ENCODE measurements at places on chromosomes 2 and 18. TPM values are rescaled to one million over a fixed set of nuclear protein-coding genes. Genes with fewer than 3 reads are reported as not detected.

Gene TEX44
- not detected for total RNA-seq

Gene MPP4
- total RNA-seq = 0.26 TPM

Gene DCDC2C
- not detected for total RNA-seq

Gene CIB4
- total RNA-seq = not detected

Gene DES
- total RNA-seq = 69.3 TPM

Gene PROKR1
- not detected for total RNA-seq

Gene OR6B2
- total RNA-seq = not detected

Gene GPR39
- 1.3 TPM for total RNA-seq

- H3K27ac ChIP-seq = no peak overlapping the region
- H3K4me1 ChIP-seq = no peaks in the 10 kb centered on the region
- peak; percentile 92 for DNase-seq
- H3K4me3 ChIP-seq = no peak overlapping the region
- no peaks in the 10 kb centered on the region for H3K36me3 ChIP-seq
These were observed 397.8 kb downstream of the METTL4 start for GRCh38 chr18:2173486-2173885.

GRCh38 chr18:52334896-52335295 lies 5.1 kb upstream of the DCC start:
- DNase-seq = peak; percentile 72
- peaks cover 4% of the 10 kb centered on the region for H3K4me1 ChIP-seq
- H3K4me3 ChIP-seq = no peak overlapping the region
- no peaks in the 10 kb centered on the region for H3K36me3 ChIP-seq
- peak overlapping the region; percentile 12 for H3K27ac ChIP-seq

DNA sequence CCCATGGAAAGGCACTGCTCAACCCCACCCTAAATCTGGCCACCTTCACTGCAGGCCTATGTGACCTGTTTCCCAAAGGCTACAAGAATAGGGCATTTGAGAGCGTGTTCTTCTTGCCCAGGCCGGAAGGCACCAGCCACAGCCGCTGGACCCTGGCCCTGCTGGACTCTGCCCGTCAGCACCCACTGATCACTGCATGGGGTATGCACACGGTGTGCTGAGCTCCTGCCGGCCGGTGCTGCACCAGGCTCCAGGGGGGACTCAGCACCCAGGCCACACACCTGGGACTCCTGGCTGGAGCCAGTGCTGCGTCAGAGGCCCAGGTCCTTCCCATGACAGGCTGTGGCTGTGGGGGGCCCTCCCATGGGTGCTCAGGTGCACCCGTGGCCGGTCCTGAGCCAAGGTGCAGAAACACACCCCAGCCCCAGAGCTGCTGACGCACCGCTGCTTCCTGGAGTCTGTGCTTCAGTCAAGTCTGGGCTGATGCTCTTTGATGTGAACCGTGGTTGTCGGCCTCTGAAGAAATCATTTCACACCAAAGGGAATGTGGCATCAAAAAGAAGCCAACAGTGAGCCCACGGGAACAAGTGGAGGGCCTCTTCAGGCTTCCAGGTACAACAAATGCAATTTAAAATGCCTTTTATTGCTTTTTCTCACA lies 6.5 kb downstream of the KCNG2 start:
- H3K4me3 ChIP-seq = no peak overlapping the region
- peaks cover 8% of the 10 kb centered on the region for H3K27me3 ChIP-seq
- DNase-seq = no peak
- no peaks in the 10 kb centered on the region for H3K36me3 ChIP-seq

- H3K27me3 ChIP-seq = no peaks in the 10 kb centered on the region
- DNase-seq = no peak
- no peak overlapping the region for H3K27ac ChIP-seq
- no peaks in the 10 kb centered on the region for H3K36me3 ChIP-seq
- H3K4me3 ChIP-seq = no peak overlapping the region
These were observed 942.4 kb upstream of the GYPC start for GRCh38 chr2:125713533-125713932.

DNA sequence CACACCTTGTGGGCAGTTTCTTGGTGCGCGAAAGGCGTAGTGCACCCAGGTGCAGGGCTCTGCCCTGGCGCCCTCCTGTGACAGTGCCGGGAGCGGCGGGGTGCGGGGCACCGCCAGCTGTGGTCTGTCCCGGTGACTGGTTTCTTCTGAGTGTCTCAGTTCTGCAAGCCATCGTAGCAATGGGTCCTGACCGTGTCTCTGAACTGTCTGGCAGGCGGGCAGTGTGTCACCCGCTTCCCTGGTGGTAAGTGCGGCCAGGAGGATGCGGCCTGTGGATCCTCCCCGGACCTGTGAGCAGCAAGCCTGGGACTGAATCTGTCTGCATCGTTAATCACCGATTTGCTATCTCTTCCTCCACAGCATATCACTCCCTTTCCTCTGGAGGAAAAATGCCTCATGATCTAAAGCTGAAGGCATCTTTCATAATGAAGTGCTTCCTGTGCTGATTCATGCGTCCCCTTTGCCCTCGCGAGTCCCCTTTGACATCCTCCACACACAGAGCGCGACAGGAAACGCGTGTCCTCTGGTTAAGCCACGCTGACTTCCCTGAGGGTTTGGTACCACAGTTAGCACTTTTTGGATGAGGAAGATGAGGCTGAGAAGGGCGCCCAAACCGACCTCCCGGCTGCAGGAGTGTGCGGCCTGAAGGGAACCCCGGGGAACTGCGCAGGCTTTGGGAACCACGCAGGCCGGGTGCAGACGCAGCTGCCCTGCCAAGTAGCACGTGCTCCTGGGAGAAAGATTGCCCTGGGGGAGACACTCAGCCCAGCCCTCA lies 416.0 kb upstream of the HS6ST1 start:
- H3K4me3 ChIP-seq = no peak overlapping the region
- H3K4me1 ChIP-seq = peaks cover 4% of the 10 kb centered on the region
- no peaks in the 10 kb centered on the region for H3K36me3 ChIP-seq
- no peaks in the 10 kb centered on the region for H3K27me3 ChIP-seq

DNA sequence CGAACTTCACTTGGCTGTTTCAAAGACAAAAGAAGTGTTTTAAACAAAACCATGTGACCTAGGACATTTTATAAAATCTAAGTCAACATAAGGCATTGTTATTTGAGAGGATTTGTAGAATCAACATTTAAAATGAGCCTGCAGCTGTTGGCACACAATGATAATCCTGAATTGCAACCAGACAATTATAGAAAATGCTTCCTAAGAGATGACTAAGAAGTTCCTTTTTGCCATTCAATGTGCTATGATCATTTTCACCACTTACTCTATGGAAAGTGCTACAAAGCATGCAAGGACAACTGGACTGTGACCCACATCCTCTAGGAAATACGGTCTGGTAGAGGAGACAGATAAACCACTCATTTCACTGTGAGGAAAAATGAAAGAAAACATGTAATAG lies 246.4 kb downstream of the CDH20 start:
- H3K27ac ChIP-seq = no peak overlapping the region
- no peaks in the 10 kb centered on the region for H3K36me3 ChIP-seq

DNA sequence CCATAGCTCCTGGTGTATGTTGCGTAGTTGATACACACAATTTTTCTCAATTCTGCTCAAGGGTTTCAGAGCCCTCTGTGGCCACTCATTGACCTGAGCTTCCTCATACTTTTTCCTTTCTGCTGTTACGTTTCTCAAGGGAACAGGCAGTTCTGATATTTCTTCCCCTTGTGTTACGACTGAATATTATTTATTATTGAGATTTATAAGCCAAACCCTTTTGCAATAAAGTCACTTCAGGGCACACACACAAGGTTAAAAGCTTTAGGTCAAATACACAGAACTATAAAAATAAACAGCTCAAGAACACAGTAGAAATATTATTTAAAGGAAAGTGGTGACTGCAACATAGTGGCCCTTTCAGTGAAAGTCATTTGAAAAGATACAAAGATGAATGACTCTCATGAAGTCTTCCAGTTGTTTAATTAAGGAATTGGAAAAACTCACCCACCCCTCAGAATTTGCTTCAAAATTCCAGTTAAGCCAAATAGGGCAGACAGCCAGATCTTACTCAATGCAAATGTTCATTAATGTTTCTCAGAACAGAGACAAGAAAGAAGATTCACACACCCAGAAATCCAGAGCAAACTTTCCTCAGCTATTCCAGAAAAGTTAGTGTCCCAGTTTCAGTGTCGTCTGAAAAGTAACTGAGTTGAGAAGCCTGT lies 179.7 kb downstream of the TRIB2 start:
- H3K36me3 ChIP-seq = no peaks in the 10 kb centered on the region
- H3K4me1 ChIP-seq = no peaks in the 10 kb centered on the region
- H3K27me3 ChIP-seq = no peaks in the 10 kb centered on the region
- DNase-seq = peak; percentile 86
- no peak overlapping the region for H3K4me3 ChIP-seq

DNA sequence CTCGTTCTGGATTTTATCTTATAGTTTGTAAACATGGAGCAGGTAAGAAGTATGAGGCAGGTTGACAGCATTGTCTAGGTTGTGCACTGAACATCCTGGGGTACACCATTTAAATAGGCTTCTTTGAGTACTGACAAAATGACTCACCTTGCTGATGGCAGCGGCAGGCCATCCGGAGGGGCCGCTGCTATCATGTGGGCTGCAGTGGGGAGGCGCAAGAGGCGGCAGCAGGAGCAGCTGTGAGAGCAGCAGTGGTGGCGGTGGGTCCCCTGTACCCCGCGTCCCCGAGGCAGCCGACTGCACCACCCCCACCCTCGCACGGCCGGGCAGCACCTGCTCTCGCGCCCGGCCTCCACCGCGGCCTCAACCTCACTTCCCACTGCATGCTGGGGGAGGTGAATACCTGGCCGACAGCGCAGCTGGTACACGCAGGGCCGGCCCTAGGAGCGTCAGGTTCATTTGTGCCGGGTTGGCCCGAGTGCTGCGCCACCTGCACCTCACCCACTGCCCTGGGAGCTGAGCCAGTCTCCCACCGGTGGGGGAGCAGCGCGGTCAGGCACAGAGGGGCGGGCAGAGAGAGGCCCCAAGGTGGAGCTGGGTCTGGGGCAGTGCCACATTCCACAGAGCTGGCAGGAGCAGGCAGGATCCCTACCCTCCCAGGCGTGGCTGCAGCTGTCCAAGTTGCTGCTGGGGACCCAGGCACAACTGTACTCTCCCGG lies 154.5 kb upstream of the RBMS1 start:
- no peaks in the 10 kb centered on the region for H3K36me3 ChIP-seq
- no peak overlapping the region for H3K4me3 ChIP-seq
- H3K4me1 ChIP-seq = no peaks in the 10 kb centered on the region
- no peak for DNase-seq
- no peaks in the 10 kb centered on the region for H3K27me3 ChIP-seq
- H3K27ac ChIP-seq = no peak overlapping the region

DNA sequence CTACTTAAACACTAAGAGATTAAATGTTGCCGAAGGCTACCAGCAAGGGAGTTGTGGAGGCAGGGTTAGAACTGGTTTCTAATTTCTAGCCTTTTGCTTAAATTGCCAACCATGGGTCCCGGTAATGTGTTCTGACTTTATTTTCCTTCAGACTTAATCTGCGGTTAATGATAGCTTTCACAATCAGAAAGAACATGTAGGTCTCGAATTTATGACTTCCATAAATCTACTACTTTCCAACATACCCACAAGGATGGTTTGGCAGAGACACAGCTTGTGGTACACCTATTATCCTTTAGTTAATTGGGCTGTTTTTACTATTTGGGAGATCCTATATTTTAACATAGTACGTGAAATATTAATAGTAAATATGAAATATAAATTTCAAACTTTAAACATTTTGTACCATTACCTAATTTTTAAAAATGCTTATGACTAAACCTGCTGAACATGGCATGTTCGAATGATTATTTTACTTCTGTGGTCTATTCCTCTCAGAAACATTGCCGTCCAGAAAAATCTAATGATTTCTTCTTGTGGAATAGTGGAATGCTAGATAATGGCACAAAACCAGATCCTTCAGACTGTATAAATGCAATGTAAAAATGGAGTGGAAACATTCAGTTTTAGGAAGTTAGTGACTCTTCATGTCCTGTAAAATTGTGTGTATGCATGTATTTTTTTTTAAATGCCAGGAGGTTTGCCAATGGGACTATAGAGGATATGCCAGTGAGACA lies 41.3 kb downstream of the PARD3B start:
- no peaks in the 10 kb centered on the region for H3K36me3 ChIP-seq
- no peak overlapping the region for H3K4me3 ChIP-seq
- H3K27me3 ChIP-seq = no peaks in the 10 kb centered on the region
- no peak overlapping the region for H3K27ac ChIP-seq
- H3K4me1 ChIP-seq = no peaks in the 10 kb centered on the region

DNA sequence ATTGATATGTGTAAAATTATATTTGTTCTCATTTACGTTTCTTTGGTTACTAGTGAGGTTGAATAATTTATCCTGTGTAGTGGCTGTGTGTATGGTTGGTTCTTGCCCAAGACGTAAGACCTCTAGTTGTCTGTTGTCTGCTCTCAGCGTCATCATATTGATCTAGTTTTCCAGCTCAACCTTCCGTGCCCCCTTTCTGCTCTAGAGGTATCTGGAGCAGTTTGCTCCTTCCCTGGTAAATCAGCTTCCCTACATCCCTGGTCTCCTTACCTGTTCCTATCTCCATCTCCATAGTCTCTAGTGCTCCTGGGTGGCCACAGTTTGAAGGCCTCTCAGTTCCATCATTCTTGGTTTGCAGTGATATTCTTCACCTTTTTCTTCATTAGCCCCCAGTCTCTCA lies 1.2 kb downstream of the SMYD5 start:
- no peak for DNase-seq
- H3K27me3 ChIP-seq = no peaks in the 10 kb centered on the region
- H3K36me3 ChIP-seq = no peaks in the 10 kb centered on the region
